Stimulated activated CD8-positive, alpha-beta memory T cell treated with anti-CD3 and anti-CD28 coated beads, Interleukin-4, amount 100 ng/mL, for 4 hours (primary cell): ENCODE measurements at places on chromosomes 11 and 22.

DNA sequence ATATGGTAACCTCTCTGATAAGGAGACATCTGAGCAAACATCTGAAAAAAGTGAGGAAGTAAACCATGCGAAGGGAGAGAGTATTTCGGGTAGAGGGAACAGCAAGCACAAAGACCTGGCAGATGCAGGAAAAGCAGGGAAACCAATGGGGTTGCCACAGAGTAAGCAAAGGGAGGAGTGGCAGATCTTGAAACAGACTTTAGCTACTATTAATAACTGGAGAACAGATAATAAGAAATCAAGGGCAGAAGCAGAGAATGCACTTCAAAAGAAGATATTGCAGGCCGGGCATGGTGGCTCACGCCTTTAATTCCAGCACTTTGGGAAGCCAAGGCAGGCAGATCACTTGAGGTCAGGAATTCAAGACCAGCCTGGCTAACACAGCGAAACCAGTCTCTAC is 18.1 kb downstream of the MRTFA start:
- DNase-seq, result no peak

DNA sequence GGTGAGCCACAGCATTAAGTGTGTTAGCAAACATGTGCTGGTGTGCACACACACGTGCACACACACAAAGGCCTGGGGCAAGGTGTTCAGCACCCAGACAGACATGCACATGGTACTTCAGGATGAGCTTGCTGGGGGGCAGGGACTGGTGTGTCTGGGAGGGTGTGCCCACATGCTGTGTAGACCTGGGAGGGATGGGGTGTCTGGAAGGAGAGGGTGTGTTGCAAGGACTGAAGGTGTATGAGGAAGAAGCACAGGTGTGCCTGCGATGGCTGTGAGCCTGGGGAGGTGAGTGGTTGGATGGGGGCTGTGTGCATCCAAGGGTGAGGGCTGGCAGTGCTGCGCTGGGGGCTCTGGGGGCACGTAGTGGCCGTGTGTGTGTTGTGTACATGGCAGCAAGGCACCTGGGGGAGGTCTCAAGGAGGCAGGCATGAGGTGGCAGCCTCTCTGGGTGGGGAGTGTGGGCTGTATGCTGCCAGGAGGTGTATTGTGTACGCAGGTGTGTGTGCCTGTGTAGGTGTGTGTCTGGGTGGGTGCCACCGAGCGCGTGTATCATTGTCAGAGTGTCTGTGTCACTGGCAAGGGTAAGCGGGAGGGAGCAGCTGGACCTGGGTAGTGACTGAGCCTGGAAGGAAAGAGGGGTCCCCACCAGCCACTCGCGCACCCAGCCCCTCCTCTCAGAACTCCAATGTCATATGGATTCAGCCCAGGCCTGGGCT is 2.2 kb downstream of the NRXN2 start:
- DNase-seq, result no peak

GRCh38 chr22:21029486-21030025 is 2.8 kb downstream of the SLC7A4 start:
- no peak for DNase-seq

DNA sequence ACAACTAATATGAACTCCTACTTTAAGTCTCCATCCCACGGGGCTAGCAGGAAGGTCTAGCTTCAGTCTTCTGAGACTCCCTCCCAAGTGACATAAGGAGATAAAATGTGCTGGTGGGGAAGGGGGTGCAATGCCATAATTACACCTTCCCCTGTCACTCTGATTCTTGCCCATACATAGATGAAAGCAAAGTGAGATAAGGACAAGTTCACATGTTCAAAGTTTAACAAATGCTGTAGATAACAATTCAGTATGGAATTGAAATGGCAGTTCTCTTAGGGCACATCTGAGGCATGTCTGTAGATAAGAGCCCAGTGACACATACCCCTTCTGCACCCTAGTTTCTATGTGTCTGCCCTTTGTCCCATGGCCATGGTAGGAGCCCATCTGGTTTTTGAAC is 38.2 kb upstream of the PANX1 start:
- no peak for DNase-seq

GRCh38 chr11:71301858-71302533 is 49.6 kb upstream of the SHANK2 start:
- no peak for DNase-seq

- DNase-seq, result no peak
Measured at GRCh38 chr11:31817621-31818424, 6.7 kb upstream of the PAX6 start.

DNA sequence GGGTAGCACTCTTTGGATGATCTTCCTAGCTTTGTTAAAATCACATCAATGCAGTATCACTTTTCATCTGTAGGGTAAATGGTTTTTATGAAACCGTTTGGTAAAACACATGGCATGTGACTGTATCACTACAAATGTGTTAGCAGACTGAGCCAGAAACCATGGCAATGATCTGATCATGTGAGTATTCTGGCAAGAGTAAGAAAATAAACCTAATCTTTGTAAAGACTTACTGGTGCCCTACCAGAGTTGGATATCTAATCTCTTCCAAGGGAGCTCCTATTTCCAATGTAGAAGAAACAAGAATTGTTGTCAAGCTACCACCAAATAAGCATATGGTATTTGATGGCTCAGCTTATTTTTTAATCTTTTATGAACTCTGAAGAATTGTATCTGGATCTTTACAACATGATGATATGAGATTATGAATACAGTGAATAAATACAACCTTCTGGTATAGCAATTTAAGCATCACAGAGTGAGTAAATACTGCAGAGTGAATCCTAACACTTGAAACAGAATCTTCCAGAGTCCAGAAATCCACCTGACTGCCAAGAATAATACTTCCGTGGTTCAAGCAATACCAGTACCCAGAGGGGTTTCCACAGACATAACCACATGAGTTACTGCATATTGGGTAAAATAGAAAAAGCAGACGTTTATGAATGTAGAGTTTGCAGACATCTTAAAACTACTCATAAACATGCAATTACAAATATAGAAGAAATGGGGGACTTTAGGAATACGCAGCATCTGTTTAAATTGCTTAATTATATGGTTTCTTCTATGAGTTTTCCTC is 238.8 kb downstream of the TTC28 start:
- no peak for DNase-seq

- DNase-seq, result no peak
Measured at GRCh38 chr11:93213622-93214021, 15.8 kb upstream of the SLC36A4 start.

DNA sequence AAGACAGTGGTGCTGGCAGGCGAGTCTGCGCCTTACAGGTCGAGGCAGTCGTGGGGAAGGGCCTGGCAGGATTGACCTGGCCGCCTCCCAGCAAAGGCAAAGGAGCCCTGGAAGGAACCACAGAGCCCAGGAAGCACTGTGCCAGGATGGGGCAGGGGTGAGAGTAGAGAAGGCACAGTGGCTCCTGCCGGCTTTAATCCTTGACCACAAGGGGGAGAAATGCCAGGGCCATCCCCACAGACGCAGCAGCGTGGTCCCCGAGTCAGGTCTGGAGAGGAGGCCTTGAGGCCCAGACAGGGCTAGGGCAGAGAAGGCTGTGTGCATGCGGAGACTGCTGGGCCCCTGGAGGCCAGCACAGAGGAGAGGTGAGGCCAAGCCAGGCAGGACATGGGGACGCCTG is 9.9 kb upstream of the NDUFS8 start:
- DNase-seq, result no peak

GRCh38 chr11:128399251-128400121 is 187.9 kb downstream of the ETS1 start:
- DNase-seq, result no peak

GRCh38 chr11:76752321-76753143 is 30.6 kb upstream of the TSKU start:
- no peak for DNase-seq

GRCh38 chr11:68666849-68667248 is 17.5 kb upstream of the GAL start:
- no peak for DNase-seq

DNA sequence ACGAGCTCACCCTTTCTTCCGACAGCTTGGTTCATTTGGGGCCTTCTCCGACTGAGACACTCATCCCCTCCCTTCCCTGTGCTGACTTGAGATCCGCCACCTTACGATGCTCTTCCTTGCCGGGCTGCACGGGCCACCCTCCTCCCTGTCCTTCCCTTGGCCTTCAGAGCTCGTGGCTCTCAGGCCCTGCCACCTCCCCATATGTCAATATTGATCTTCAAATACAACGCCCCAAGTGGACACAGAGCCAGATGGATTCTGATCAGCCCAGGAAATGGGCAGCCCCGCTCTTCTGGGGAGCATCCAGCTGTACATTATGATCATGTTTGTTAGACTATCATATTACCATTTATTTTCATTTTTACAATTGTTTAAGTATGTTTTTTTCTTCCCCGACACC is 812.8 kb downstream of the TBC1D22A start:
- DNase-seq, result no peak

DNA sequence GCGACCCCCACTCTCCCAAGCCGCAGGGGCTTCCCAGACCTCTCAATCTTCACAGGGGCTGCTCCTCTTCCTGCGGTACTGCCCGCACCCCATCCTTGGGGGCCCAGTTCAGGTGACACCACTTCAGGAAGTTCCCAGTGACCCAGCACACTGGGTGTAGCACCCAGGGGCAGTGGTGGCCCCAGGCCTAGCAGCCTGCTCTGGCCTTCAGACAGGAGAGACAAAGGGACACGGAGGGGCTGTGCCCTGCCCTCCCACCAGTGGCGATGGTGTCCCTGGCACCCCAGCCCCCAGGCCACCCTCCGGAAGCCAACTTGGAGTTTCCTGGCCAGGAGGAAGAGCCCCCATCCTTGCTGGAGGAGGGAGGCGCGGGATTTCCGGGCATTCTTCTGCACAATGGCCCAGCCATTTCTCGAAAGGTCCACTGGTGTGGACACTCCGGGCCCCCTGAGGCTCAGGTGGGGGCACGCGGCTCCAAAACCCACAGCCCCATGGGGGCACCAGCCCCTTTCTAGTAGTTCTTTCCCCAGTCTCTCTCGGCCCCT is 978 bp upstream of the CLDN5 start:
- no peak for DNase-seq

- DNase-seq, result no peak
Measured at GRCh38 chr22:42313804-42314581, 43.5 kb upstream of the TCF20 start.

DNA sequence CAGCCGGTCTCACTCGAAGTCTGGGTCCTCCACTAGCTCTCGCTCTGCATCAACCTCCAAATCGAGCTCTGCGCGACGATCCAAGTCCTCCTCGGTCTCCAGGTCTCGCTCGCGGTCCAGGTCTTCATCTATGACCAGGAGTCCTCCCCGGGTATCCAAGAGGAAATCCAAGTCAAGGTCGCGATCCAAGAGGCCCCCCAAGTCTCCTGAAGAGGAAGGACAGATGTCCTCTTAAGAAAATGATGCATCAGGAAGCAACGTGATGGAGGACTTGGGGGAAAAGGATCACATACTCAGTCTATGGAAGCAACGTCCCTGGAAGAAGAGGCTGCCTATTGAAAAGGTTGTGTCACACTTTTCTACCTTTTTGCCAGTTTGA is 1.1 kb downstream of the SRSF8 start:
- no peak for DNase-seq

DNA sequence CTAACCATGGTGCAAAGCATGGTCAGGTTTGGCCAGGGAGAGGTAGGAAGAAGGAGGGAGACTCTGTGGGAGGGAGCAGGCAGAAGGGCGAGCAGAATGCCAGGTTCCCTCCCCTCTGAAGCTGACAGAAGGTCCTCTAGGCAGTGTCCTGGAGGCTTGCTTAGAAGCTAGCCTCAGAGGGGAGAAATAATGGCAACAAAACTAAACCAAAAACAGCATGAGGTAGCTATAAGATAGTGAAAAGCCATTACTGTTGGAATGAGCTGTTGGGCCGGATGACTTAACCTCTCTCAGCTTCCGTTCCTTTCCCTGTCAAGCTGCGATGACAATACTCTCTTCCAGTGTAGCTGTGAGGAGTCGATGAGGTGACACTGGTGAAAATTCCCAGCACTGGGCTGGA is 36.6 kb downstream of the RASSF10 start:
- no peak for DNase-seq

DNA sequence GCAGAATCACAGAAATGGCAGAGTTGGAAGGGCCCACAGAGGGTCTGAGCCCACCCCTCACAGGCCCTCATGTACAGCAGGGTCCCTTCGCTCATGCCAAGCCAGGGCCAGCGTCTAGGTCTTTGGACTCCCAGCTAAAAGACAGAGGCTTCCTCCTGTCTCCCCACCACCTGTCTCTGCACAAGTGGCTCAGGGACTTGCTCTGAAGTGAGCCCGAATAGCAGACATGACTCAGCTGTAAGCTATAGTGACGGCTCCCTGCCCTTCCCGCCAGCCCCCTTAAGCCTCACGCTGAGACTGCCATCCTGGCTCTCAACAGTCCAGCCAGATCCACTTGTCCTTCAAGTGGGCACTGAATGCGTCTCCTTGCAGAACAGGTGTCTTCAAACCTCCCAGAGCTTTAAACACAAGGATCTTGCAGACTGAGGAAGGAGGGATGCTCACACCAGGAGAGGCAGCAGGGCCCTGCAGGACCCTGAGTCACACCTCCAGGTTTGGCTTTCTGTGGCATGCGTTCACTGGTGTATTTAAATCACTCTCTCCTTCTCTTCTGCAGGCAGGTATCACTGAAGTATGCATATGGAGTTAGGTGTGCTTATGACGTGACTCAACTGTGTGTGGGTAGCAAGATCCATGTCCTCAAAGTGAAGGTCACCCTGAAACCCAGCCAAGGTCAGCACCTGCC is 154.9 kb downstream of the CACNA1I start:
- DNase-seq, result no peak

- DNase-seq, result no peak
Measured at GRCh38 chr11:76310832-76311595, 69.9 kb downstream of the THAP12 start.

DNA sequence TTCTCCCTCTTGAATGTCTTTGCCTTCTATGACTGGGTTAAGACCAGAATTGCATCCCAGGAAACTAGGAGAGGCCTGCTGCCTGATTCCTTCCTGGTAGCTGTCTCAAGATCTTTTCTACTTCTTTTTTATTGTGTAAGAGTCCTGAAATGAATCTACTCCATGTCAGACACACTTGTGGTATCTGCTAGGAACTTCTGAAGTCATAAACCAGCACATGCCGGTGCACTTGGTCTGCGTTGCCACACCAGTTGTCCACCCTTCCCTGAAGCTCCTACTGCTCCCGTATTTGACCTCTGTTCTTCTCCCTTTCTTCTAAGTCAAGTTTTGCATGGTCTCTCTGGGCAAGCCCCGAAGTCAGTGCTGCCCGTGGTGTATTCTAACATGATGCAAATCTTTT is 644.2 kb downstream of the ETS1 start:
- no peak for DNase-seq

DNA sequence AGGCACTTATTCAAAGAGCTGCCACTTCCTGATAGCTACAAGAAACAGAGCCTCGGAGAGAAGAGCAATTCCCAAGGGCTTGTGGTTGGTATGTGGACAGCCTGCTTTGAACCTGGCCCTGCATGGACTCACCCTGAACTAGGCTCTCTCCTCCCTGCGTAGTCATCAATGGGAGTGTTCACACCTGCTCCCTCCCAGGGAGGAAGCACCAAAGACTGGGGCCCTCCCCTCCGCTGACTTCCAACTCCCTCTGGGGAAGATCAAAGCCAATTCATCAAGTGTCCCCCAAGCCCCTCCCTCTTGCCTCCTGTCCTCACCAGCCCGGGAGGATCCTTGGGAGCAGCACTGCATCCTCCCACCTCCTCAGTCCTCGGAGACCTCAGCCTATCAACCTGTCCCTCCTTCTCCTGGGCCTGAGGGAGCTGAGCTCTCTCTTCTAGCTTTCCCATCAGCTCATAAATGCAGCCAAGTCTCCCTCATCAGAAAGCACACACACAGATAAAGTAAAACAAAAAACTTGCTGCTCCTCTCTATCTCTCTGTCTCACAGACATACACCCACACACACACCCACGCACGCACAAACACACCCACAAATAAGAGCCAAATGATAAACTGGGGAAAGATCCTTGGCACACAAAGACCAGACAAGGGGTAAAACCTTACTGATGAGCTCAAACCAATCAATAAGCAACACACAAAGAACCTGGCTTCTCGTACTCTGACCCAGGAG is 3.3 kb downstream of the A4GALT start:
- DNase-seq, result no peak
